Psoas muscle (tissue), 8 donors: ENCODE measurements at places on chromosomes 6 and 20. TPM values are rescaled to one million over a fixed set of nuclear protein-coding genes. Genes with fewer than 3 reads are reported as not detected.
A peak's percentile ranks its signal among the peaks of the same experiment; 100 is the strongest.

Gene SLC24A3
- 10.7 TPM for total RNA-seq

DNA sequence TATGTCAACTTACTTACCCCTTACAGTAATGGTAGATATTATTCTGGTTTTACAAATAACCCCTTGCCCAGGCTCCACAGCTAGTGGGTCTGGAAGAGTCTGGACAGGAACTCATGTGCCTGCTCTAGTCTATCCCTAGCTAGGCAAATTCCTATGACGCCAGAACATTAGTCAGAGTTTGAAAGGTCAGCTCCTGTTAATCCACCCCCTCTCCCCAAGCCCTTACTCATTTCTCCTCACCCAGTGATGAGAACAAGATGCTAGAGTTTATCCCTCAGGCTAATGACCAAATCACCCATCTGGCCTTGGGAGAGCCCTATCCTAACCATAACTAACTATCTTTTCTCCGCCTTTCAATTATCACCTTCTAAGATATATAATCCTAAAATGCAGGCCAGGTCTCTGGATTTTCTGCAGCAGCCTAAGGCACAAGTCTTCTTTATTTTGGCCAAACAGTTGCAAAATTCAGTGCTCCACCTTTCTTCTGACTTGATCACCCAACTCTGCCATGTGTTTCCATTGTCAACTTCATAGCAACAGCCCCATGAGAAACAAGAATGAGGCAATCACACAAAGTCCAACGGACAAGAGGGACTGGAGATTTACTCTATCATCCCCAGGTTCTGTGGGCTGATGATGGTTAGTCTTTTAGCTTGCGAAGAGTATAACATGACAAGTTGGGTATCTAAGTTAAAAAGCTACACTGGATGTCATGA lies 113.3 kb downstream of the TASP1 start:
- DNase-seq, result no peak

GRCh38 chr6:97863697-97864096 lies 580.7 kb upstream of the MMS22L start:
- DNase-seq, result no peak

GRCh38 chr6:45900808-45901752 lies 114.6 kb downstream of the CLIC5 start:
- no peak for DNase-seq

DNA sequence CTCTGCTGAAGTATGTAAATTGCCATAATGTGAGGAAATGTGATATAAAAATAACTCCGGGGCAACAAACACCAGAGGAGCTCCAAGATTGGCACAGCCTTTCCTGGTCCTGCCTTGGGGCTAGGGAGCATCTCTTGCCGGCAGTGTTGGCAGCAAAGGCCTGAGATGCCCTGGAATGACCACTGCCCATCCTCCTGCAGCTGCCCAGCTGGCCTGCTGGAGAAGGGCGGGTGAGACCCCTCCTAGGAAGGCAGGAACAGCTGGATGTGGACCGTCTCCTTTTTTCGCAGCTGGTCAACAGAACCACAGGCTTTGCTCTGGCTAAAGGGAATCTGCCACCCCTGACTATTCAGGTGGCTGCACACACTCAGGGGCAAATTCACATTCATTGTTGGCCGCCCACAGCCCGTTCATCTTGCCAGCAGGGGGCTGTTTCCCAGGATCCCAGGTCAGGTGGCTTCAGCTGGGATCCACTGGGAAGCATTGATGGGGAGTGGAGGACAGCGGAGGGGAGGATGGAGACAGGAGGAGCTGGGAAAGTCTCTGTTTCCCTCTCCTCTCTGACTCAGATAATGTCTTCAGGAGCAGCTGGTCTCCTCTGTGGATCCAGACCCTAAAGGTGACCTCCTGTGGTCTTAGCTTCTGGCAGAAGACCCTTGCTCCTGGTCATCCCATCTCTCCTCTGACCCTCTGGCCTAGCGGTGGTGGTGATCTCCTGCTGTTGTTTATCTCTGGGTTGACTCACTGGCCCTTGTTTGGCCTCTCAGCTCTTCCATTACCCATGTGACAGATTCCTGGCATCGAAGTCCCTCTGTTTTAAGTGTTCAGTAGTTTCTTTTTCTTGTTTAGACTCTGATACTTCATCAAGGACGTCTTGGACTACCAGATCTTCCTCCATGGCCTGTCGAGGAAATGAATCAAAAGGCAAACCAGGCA lies 336.7 kb downstream of the DHX35 start:
- DNase-seq, result no peak

GRCh38 chr6:160167604-160168399 lies 46.2 kb downstream of the SLC22A1 start:
- no peak for DNase-seq

Gene PKIG
- total RNA-seq, result 35.2 TPM

Gene PTCRA
- not detected for total RNA-seq

DNA sequence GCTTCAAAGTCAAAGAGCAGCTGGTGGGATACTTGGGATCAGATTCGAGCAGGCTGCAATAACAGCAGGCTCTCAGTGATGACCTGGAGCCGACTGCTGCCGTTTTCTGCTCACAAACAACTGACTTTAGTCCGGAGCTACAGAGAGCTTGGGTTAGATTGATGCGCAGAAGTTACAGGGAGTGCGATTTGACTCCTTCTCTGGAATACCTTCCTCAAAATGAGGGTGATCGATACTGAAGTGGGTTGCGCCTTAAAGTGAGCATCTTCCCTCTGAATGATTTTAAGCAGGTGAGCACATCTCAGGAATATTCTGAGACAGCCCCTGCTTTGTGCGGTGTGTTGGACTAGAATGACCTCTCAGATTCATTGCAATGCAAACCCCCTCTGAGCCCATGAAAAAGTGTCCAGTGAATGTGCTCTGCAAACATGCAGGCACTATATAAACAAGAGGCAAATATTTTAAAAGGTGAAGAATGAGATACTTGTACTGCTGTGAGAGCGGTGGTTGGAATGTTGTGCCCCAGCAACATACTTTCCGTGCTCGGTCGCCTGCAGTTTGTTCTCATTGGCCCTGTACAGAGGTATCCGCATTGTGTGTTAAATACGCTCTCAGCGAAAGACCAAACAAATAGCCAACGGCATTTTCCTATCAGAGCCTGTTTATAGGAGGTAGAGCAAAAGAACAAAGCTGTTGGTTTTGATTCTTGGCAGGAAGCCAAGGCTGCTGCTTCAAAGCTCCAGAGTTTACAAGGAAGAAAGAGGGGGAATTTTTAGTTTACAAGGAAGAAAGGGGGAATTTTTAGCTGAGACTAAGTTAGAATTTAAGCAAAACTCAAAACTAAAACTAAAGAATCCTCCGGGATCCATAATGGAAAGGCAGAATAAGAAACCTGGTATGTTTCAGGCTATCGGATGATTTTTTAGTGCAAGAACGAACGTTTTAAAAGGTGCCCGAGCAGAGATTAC lies 67.7 kb downstream of the PHACTR2 start:
- no peak for DNase-seq

DNA sequence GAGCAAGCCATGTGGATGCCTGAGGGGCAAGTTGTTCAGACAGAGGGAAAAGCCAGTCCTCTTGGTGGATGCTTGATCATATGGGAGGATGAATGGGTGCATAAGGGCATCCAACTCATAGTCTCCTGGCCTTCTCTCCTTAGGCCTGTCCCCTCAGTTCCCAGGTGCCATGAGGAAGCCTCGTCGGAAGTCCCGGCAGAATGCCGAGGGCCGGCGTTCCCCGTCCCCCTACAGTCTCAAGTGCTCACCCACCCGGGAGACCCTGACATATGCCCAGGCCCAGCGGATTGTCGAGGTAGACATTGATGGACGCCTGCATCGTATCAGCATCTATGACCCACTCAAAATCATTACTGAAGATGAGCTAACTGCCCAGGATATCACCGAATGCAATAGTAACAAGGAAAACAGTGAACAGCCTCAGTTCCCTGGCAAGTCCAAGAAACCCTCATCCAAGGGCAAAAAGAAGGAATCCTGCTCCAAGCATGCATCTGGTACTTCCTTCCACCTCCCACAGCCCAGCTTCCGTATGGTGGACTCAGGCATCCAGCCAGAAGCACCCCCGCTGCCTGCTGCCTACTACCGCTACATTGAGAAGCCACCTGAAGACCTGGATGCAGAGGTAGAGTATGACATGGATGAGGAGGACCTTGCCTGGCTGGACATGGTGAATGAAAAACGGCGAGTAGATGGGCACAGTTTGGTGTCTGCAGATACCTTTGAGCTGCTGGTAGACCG lies 3.8 kb downstream of the BRPF3 start:
- no peak for DNase-seq

DNA sequence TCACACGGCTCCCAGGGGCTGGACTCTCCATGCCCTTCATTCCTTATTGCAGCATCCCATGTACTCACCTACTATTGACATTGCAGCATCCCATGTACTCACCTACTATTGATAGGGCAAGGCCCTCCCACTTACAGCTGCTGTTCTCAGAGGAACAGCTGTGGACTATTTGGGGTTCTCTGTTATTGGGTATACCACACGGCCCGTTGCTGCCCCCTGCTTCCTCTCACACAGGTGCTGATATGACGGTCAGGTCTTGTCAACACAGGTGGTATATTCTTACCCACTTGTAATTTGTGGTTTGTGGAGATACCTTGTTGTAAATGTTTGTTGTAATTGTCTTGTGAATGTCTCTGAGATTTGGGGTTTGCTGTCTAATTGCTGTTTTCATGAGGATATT lies 18.8 kb downstream of the ALDH5A1 start:
- DNase-seq, result no peak

GRCh38 chr6:159555082-159555875 lies 137.8 kb downstream of the SOD2 start:
- DNase-seq, result no peak

Gene GOPC
- 11.5 TPM for total RNA-seq

- DNase-seq, result no peak
Observed at GRCh38 chr6:22473991-22474682, 95.2 kb upstream of the HDGFL1 start.

Gene SLCO4A1
- 5.3 TPM for total RNA-seq

Gene CCN6
- not detected for total RNA-seq

DNA sequence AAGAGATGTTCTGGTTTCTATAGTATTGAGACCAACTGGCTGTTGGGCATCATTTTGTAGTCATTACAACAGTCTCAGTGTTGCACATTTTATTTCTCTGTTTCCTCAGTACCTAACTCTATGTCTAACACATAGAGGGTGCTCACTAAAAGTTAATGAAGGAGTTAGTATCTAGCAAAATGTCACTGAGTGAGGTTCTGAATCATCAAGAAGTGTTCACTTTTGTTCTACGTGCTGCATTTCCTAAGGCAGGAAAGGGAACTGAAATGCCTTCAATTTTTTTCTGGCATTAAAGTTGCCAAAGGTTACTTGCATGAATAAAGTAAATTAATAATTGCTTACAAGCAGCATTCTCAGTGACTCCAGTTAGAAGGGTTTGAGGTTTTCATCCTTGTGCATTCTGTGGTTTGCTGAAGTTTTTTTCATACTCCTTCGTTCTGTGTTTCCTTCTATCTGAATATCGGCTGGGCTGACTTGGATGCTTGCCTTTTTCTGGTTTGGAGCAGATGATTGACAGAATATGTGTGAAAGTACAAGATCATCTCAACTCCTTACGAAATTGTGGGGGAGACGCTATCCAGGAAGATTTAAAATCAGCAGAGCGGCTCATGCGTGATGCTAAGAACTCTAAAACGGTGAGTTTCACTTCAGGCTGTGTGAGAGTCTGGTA lies 114.5 kb upstream of the SCGN start:
- DNase-seq, result no peak

- no peak for DNase-seq
Observed at GRCh38 chr20:48777821-48778220, 50.0 kb downstream of the PREX1 start.

Gene NCR2
- total RNA-seq, result not detected

DNA sequence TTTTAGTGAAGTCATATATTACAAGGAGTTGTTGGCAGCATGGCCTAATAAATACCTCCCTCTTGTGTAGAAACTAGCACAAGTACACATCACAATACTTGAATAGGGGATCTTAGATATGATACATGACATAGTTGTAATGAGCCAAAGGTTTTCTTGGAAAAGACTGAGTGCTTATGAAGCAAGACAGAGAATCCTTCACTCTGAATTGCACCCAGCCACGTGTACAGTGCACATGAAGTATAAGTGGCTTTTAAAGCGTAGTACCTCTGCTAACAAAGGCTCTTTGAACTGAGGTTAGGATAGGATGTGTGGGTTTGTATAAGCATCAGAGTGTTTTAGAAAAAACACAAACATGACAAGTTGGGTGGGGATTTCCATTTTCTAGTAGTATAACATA lies 145.5 kb upstream of the STMND1 start:
- DNase-seq, result no peak

- DNase-seq, result peak; percentile 46
Observed at GRCh38 chr6:27791182-27791943, 120.8 kb downstream of the OR2B2 start.

- no peak for DNase-seq
Observed at GRCh38 chr20:1800777-1801176, 94.4 kb upstream of the SIRPA start.

GRCh38 chr20:19817017-19817416 lies 59.0 kb downstream of the RIN2 start:
- DNase-seq, result no peak

DNA sequence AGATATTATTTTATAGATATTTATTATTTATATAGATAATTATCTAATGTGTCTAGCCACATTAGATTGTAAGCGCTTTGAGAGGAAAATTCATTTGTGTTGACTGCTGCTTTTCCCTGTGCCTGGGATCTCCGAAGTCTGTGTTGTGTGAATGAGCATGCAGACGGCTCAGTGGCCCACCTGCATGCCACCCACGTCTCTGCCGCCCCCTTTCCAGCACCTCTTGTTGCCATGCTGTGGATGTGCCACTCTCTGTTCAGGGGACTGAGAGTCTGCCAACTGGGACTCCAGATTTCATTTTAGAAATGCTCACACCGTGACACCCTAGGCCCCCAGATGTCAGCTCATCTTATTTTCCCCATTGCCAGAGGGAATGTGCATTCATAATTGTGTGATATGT lies 139.7 kb downstream of the JARID2 start:
- no peak for DNase-seq

- DNase-seq, result no peak
Observed at GRCh38 chr6:23510778-23511510, 615.1 kb upstream of the NRSN1 start.

GRCh38 chr6:159445351-159445750 lies 247.7 kb downstream of the SOD2 start:
- no peak for DNase-seq

DNA sequence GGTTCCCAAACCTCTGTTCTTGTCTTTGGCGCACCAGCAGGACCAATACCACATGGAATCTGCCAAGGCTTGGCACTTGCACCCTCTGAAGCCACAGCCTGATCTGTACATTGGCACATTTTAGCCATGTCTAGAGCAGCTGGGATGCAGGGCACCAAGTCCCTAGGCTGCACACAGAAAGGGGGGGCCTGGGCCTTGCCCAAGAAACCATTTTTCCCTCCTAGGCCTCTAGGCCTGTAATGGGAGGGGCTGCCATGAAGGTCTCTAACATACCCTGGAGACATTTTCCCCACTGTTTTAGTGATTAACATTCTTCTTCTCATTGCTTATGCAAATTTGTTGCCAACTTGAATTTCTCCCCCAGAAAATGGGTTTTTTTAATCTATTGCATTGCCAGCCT lies 5.4 kb upstream of the FAM120B start:
- DNase-seq, result no peak

Gene KHDC1
- 0.89 TPM for total RNA-seq
